CD4-positive, alpha-beta T cell treated with Interleukin-1 beta for 1 hour (primary cell): ENCODE measurements at places on chromosomes 3 and 15.

GRCh38 chr15:69118089-69118488, 42.3 kb upstream of the GLCE start:
- DNase-seq: no peak

DNA sequence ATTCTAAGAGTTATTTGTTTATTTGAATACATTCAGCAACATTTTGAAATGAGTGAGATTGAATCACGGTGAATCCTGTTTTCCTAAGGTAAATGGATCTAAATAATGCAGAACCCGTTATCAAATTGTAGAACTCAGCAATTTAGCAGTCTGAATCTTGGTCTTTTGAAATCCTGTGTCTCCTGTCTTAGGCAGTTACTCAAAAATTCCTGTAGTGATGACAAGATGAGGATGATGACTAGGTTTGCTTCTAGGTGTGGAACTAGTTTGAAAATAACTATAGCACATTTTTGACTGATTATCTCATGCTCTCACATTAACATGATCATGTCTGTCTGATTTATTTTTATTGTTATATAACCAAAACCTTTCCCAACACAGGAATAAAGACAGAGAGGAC, 115.0 kb downstream of the RAP2B start:
- DNase-seq: no peak

DNA sequence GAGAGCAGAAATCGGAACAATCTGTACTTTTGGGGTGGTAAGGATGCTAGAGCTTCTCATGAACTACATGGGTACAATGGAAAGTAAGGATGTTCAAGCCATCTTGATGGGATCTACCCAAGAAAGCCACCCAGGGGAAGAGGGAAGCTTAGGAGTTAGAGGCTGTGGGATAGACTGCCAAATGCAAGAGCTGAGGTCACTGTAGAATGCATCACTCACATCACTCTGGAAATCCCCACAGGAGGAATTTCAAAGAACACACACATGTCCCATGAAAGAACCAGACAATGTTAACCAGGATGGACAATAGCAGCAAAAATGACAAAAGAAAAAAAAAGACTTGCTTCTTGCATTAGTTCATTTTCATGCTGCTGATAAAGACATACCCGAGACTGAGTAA, 32.8 kb upstream of the UBE2E2 start:
- DNase-seq: no peak

DNA sequence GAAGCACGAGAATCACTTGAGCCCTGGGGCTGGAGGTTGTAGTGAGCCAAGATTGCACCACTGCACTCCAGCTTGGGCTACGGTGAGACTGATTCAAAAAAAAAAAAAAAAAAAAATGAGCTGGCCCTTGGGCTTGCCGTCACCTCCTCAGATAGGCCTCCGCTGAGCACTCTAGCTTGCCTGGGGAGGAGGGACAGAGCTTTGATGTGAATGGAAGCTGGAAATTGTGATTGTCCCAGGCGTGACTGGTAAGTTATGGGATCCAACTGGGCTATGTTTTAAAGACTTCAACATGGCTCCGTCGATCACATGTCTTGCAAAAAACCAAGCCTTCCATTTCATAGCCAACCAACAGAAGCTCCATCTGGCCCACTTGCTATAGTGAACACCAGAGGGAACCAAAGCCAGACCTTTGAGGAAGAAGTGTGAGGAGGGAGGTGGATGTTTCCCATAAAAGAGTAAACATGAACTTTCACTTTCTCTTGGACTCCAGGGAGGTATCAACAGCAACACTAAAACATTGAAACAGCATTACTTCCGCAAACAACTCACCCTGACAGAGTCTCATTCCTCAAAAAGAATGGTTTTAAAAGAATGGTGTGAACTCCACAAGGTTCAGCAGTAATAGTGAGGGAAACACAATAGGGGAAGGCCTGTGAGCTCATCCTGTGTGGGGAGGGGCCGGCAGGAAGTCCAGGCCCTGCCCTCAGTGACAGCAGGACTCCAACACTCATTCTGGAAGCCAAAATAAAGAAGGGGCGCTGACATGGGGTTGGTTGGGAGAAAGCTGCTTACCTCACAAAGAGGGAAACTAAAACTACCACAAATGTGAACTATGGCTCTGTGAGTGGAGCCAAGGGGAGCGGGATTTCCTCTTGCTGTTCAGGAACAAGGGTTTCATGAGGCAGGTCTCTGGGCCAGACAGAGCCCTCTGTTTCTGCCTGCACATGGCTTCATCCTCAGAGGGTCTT, 59.2 kb upstream of the IL12A start:
- peak; percentile 65 for DNase-seq

- DNase-seq: no peak
Observed at GRCh38 chr3:127035677-127036076, 52.8 kb downstream of the PLXNA1 start.

GRCh38 chr15:70509282-70509662, 254.1 kb downstream of the UACA start:
- no peak for DNase-seq
